ENCODE measurements at places on chromosomes 2 and 18.

- DNase-seq, result no peak
These were observed 46.1 kb downstream of the CDK15 start for GRCh38 chr2:201852462-201852861.

- no peak for DNase-seq
These were observed 933.6 kb upstream of the SLC39A10 start for GRCh38 chr2:194723446-194723845.

DNA sequence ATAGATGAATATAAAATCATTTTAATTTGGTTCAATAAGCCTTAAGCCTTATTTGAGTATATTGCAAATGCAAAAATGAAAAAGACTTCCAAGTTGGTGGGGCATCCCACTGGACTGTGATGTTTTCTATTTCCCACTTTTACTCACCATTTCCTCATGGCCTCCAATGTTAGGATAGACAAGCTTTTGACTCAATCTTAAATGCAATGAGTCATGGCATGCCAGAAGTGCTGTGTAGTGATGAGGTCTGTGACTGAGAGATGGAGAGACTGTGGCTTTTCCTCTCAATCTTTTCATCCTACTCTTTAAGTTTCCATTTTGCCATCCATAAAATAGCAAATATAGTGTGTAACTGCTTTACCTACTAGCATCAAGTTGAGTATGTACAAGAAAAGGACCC, 1401.2 kb upstream of the CELF4 start:
- no peak for DNase-seq

GRCh38 chr2:20484810-20485611, 38.1 kb downstream of the RHOB start:
- no peak for DNase-seq

- DNase-seq, result no peak
These were observed 3.8 kb downstream of the KCNE4 start for GRCh38 chr2:223055836-223056235.

DNA sequence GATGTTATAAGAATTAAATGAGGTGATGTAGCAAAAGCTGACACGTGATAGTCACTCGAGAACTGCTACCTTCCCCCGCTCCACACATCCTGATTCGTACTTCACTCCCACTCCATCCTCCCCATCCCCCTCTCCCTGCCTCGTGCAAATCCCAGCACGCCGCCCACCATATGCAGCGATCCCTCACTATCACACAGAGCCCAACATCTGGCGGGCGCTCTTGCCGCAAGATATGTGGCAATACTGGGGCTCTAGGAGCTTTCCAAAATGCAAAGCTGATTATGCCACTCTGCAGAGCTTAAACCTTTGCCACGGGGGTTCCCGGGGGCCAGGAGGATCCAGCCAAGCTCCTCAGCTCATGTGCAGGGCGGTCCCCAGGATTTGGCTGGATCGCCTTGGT, 37.4 kb downstream of the DNMT3A start:
- peak; percentile 77 for DNase-seq

DNA sequence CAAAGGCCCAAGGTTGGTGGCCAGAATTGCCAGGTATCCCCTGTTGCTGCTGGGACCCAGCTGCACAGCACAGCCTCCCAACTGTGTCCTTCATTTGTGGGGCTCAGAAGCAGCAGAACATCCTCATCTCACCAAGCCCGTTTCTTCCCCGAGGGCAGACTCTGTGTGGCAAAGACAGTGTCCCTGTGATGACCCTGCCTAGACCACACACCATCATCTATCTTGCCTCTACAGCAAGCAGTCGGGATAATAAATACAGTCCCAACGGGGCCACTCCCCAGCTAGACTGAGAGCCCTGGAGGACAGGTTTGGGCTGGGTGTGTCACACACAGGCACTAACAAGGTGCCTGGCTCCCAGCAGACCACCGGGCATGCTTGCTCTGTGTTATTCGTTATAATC, 93.4 kb downstream of the PTGR3 start:
- DNase-seq, result no peak

DNA sequence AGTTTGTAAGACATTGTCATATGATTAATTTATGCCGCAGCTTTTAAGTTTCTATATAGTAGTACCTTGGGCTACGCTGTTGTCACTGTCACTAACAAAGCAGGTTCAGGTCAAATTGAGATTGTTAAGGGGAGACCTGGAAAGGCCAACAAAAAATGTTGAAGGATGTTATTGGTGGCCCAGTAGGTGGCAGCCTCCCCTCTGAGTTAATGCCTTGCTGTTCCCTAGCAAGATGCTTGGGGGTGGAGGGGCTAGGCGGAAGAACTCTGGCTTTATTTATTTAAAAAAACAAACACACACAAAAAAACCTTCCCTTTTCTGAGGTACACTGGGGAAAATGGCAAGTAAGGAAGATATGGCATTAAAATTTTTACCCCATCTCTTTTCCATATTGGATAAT, 128.3 kb upstream of the ATP5MC3 start:
- peak; percentile 32 for DNase-seq

- DNase-seq, result no peak
These were observed 23.5 kb downstream of the STEAP3 start for GRCh38 chr2:119246884-119247843.

DNA sequence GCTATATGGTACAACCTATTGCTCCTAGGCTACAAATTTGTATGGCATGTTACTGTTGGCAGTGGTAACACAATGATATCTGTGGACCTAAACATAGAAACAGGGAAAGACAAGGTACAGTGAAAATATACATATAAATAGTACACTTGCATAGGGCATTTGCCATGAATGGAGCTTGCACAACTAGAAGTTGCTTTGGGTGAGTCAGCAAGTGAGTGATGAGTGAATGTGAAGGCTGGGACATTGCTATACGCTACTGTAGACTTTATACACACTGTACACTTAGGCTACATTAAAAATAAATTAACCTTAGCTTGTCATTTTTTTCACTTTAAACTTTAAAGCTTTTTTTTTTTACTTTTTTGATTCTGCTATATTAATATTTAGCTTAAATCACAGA, 500.0 kb upstream of the SETBP1 start:
- DNase-seq, result no peak

DNA sequence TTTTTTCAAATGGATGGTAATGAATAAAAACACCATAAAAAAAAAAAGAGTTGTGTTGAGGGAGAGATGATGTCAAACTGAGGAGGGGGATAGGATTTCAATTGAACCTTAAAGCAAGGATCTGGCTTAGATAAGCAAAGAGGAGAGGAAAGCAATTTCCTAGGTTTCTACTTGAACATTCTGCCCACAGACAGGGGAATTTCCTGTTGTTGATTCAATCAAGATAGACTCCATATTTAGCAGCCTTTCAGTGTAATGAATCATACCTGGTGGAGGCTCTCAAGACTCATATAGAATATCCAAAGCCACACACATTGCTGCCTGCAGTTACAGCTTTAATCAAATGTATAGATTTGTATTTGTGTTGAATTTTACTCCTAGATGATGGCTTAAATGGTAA, 294.4 kb upstream of the PIK3C3 start:
- DNase-seq, result no peak

GRCh38 chr2:27298391-27299080, 9.7 kb downstream of the UCN start:
- no peak for DNase-seq

DNA sequence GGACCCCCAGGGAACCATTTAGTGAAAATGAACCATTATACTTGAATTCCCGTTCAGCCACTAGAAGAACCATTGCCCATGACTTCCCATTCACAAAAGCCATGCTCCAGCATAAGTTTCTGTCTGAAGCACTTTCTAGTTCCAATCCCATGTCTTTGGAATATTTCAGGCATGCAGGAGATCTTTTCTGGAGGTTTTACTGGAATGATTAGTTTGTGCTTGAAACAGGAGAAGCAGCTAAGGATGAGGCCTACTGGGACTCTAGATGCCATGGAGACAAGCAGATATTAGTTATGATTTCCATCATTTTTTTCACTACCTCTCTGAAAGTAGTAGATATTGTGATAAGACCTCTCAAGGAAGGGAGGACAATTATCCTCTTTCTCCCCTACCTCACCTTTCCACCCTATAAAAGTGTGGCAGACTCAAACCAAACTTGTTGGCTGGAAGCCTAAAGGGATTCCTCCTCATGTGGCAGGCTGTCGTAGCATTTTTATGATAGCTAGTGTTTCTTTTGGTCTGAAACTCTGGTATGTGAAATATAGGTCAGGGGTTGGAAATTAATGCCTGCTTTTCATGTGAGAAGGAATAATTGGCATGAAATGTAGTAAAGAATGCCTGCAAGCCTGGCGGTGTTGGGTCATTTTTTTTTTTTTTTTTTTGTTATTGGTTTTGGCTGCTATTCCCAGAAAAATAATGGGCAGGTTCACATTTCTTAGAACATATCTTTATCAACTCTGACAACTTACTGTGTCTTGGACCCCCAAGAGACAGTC, 29.3 kb upstream of the MMADHC start:
- DNase-seq, result no peak

DNA sequence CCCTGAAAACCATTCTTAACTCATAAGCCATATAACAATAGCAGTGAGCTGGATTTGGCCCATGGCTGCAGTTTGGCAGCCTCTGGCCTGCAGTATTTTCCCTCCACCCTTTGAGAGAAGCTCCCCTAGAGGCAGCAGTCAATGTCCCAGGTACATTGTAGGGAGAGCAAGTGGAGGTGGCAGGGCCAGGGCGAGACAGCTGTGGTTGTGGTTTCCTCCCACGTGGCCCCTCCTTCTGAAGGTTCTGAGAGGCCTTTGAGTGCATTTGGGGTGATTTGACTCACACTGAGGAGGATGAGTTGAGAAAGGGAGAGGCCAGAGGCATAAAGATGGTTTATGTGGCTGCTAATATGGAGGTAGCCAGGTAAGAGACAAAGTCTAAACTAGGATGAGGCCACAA, 45.5 kb upstream of the LDAH start:
- no peak for DNase-seq

GRCh38 chr18:35511833-35512232, 14.1 kb upstream of the INO80C start:
- no peak for DNase-seq

DNA sequence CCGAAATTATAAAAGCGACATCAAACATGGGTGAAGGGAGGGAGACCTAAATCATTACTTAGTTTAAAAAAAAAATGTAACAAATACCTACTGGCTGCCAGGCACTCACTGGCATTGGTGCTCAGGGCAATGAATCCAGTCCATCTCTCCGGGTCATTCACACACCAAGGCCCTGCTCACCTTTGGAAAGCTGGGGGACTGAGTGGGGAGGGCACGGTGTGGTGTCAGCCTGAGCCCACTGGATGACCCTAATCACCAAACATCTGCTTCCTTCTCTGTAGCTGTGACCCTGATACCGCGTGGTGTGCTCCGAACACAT, 336 bp upstream of the DDX1 start:
- no peak for DNase-seq

DNA sequence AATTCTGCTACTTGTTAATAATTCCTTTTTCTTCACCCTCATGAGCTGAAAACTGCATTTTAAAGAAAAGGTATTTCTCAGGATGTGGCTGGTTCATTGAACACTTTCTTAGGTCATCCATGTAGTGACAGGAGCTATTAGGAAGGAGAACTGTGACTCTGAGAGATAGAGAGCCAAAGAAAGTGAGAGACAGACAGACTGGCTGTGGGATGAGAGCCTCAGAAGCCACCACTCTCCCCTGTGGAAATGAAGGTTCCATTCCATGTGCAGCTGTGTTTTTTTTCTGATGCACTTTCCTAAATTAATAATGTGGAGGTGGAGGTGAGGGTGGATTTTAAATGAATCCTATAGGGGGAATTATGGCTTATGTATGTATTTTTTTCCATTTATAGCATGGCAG, 113.3 kb downstream of the FAM210A start:
- DNase-seq, result no peak

DNA sequence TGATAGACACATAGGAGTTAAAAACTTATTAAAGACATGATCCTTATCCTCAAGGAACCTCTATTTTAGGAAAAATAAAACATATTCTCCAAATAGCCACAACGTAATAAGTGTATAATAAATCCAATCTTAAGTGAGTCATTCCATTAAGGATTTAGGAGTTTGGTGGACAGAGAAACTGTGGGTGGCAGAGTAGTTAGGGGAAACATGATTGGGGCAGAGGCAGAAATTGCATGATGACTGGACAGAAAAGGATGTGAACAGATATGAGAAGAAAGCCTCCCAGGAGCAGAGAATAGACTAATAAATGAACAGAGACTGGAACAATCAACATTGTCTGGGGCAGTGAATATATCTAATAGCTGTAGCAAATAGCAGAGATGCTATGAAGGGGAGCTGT, 48.1 kb upstream of the SIGLEC15 start:
- DNase-seq, result no peak

DNA sequence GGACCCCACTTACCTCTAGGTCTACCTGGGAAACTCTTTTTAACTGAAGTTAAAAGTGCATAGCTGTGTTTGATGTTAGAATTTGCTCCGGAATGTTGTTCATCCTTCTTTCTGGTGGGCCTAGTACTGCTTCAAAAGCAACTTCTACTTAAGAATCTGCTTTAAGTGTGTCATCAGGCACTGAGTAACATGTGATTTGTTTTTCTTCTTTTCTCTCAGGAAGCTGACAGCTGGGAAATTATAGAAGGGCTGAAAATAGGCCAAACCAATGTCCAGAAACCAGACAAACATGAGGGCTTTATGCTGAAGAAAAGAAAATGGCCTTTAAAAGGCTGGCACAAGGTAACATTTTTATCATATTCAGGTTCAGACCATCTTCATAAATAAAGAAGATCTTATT, 122.9 kb downstream of the PRKRA start:
- DNase-seq, result no peak

- no peak for DNase-seq
These were observed 1010.8 kb upstream of the CELF4 start for GRCh38 chr18:38576349-38576748.

DNA sequence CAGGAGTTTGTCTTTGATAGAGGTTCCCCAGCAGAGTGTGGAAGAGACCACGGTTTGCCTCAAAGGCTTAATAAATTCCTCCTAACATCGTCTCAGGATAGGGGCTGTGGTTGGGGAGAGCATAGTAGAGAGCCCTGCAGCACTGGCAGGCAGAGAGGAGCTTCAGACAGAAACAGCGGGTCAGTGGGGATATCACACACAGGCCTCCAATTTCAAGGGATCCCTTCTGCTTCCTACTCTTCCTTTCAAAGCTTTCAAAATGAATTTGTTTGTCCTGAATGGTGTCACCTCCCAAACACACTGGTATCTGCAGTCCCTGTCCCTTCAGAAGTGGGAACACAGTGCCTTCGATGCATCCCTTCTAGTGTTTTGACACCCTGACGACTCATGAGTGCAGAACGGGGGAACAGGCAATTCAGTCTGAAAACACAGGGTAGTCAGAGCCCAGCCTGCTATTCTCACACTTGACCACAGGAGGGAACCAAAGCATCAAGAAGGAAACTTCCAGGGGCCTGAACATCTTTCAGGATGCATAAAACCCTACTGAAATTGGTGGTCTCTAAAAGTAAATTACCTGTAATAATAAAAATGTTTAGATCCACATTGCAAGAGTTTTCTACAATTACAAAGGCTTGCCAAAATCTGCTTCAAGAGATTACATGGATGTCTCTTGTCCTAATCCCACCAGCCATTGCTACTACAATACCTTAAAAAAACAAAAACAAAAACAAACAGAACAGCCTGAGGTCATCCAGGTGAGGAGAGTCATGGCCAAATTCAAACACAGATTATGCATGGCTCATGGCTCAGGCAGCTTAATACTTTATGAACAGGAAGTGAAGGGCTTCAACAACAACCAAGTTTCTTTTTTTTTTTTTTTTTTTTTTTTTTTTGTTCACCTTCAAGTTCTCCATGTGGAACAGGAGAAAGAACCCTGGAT, 49.8 kb downstream of the SLC14A2 start:
- DNase-seq, result peak; percentile 87

Measured in suppressor macrophage treated with lipopolysaccharide for 1 hour (primary cell).